Ascending aorta (tissue), 2 donors: ENCODE measurements at places on chromosomes 16 and 17. TPM values are rescaled to one million over a fixed set of nuclear protein-coding genes. Genes with fewer than 3 reads are reported as not detected.

DNA sequence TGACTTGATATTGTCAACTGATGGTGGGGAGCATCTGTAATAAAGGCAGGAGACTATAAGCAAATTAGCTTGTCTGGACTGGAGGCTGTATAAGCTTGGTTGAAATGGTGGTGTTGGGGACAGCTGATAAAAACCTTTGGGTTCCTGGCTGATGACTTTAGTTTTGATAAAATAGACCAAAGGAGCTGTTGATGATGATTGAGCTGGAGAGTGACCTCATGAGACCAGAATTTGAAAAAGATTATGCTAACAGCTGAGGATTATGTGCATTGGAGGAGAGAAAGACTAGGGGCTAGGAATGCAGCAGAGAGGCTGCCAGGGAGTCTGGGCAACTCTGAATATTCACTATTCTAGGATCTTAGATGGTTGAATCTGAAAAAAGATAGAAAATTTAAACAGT, 8.7 kb upstream of the CDC27 start:
- no peaks in the 10 kb centered on the region for H3K4me1 ChIP-seq
- H3K27me3 ChIP-seq = no peaks in the 10 kb centered on the region
- H3K4me3 ChIP-seq = no peak overlapping the region
- no peak overlapping the region for H3K27ac ChIP-seq
- H3K36me3 ChIP-seq = no peaks in the 10 kb centered on the region

DNA sequence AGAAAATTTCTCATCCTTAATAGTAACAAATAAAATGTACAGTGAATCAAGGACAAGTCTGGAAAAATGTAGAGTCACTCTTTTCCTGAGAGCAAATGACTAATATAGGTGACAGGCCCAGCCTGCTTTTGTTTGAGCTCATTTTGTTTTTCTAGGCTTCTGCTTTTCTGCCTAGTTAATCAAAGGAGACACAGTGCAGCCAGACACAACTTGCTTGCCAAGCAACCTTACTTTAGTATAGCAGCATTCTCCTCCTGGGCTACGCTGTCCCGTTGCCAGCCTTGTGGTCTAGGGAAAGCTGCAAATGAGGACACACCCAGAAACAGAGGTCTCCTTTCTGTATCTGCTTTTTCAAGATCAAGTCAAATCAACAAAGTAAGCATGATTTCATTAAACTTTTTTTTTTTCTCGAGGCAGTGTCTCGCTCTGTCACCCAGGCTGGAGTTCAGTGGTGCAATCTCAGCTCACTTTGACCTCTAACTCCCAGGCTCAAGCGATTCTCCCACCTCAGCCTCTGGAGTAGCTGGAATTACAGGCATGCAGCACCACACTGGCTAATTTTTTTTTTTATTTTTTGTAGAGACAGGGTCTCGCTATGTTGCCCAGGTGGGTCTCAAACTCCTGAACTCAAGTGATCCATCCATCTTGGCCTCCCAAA, 17.2 kb downstream of the GINS3 start:
- H3K36me3 ChIP-seq = no peaks in the 10 kb centered on the region
- no peak overlapping the region for H3K27ac ChIP-seq
- H3K4me3 ChIP-seq = no peak overlapping the region
- no peak for DNase-seq
- no peaks in the 10 kb centered on the region for H3K4me1 ChIP-seq

DNA sequence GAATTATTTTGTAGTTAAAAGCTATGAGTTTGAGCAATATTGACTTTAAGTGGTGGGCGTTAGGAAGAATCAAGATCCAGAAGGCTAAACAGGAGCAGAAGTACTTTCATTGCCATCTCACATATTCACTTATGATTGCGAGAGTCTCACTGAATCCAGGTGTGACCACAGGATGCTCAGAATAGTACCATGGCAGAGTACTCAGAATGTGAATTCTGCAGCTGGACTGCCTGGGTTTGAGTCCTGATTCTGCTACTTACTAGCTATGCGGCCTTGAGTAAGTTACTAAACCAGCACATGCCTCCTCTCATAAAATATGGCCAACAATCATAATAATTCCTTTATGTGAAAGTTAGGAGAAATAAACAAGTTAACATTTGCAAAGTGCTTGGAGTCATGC, 109.5 kb downstream of the CA10 start:
- H3K36me3 ChIP-seq = no peaks in the 10 kb centered on the region
- no peak for DNase-seq
- H3K4me3 ChIP-seq = no peak overlapping the region
- H3K27ac ChIP-seq = no peak overlapping the region

- no peak overlapping the region for H3K27ac ChIP-seq
- no peak overlapping the region for H3K4me3 ChIP-seq
- peaks cover 22% of the 10 kb centered on the region for H3K4me1 ChIP-seq
- no peaks in the 10 kb centered on the region for H3K36me3 ChIP-seq
Measured at GRCh38 chr17:7292194-7292593, 2.2 kb downstream of the YBX2 start.

GRCh38 chr17:41680426-41681040, 8.2 kb upstream of the EIF1 start:
- no peak for DNase-seq
- H3K27ac ChIP-seq = no peak overlapping the region
- no peaks in the 10 kb centered on the region for H3K4me1 ChIP-seq
- H3K27me3 ChIP-seq = no peaks in the 10 kb centered on the region

DNA sequence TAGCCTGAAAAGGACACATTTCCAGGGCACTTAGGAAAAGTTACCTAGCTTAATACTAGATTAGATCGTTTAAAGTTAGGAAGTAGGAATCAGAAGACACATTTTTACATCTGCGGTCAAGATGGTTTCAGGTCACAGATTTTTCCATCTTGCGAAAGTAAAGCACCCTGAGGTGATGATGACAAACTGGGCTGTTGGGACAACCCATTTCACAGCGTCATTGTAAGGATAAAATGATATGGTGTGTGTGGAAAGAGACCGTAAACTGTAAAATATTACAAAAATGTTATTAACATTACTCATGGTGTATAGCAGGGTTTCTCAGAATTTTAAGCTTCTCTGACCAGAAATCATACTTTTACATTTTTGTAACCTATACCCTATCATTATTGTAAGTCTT, 10.1 kb upstream of the MAP2K6 start:
- no peaks in the 10 kb centered on the region for H3K36me3 ChIP-seq
- DNase-seq = no peak
- no peak overlapping the region for H3K27ac ChIP-seq

GRCh38 chr16:10576390-10577304, 3.8 kb downstream of the EMP2 start:
- peak overlapping the region; percentile 87 for H3K27ac ChIP-seq
- no peaks in the 10 kb centered on the region for H3K36me3 ChIP-seq
- peak overlapping the region; percentile 90 for H3K4me3 ChIP-seq
- DNase-seq = no peak

DNA sequence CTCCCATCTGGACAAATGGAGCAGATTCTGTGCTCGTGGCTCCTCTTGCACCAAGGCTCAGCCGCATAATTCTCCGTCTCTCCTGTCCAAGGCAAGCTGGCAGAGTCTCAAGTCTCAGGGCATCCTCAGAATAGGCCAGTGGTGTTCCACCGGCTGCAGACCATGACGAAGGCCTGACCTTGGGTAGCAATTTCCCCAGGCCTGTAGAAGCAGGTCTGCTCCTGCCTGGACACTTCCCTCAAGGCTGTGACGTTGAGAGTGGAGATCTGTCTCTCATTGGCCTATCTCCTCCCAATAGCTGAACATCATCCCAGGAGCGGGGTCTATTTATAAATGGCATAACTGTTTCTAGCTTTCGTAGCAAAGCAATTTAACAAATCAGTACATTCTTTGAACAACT, 33.3 kb upstream of the SRSF1 start:
- no peak overlapping the region for H3K27ac ChIP-seq
- no peak overlapping the region for H3K4me3 ChIP-seq
- no peaks in the 10 kb centered on the region for H3K4me1 ChIP-seq
- H3K27me3 ChIP-seq = no peaks in the 10 kb centered on the region

DNA sequence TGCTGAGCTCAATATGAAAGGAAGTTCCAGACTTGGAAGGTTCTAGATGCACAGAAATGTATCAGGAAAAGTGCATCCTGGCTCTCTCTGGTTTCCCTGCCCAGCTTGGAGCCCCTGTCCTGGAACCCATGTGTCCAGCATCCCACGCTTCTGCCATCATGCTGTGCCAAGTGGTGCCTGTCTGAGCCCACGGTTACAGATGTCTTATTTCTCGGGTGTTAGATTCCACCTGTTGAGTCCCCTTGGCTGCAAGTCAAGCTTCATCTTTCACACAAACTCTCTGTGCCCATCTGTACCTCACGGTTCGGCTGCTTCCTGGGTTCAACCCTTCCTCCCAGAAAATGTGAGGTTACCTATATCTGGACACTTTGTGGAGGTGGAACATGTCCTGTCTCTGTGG, 22.5 kb downstream of the OR1D5 start:
- no peak overlapping the region for H3K4me3 ChIP-seq
- no peaks in the 10 kb centered on the region for H3K36me3 ChIP-seq
- H3K4me1 ChIP-seq = no peaks in the 10 kb centered on the region
- no peak overlapping the region for H3K27ac ChIP-seq
- no peak for DNase-seq

GRCh38 chr17:3529817-3530741, 27.5 kb downstream of the TRPV3 start:
- H3K36me3 ChIP-seq = no peaks in the 10 kb centered on the region
- H3K27ac ChIP-seq = no peak overlapping the region
- no peak overlapping the region for H3K4me3 ChIP-seq
- H3K4me1 ChIP-seq = no peaks in the 10 kb centered on the region

DNA sequence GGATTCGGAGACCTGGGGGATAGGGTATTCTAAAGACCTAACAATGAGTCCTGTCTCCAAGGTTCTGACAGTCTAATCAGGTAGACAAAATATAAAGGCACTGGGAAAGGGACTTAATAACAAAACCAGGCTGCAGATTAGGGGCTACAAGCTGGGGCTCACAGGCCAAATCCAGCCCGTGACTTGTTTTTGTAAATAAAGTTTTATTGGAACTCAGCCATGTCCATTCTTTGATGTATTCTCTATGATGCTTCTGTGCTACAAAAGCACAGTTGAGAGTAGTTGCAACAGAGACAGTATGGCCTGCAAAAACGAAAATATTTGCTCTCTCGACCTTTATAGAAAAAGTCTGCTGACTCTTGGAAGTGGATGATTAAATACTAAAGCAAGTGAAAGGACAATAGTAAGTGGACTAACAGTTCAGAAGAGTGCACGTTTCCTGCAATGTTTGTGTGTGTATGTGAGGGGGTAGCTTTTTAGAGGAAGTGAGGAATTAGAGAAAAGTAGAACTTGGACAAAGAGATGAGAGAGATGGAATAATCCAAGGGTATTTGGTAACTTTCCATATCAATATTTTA, 115.4 kb upstream of the ZFHX3 start:
- H3K4me3 ChIP-seq = no peak overlapping the region
- no peaks in the 10 kb centered on the region for H3K27me3 ChIP-seq
- peaks cover 5% of the 10 kb centered on the region for H3K4me1 ChIP-seq
- DNase-seq = no peak
- no peaks in the 10 kb centered on the region for H3K36me3 ChIP-seq
- no peak overlapping the region for H3K27ac ChIP-seq

DNA sequence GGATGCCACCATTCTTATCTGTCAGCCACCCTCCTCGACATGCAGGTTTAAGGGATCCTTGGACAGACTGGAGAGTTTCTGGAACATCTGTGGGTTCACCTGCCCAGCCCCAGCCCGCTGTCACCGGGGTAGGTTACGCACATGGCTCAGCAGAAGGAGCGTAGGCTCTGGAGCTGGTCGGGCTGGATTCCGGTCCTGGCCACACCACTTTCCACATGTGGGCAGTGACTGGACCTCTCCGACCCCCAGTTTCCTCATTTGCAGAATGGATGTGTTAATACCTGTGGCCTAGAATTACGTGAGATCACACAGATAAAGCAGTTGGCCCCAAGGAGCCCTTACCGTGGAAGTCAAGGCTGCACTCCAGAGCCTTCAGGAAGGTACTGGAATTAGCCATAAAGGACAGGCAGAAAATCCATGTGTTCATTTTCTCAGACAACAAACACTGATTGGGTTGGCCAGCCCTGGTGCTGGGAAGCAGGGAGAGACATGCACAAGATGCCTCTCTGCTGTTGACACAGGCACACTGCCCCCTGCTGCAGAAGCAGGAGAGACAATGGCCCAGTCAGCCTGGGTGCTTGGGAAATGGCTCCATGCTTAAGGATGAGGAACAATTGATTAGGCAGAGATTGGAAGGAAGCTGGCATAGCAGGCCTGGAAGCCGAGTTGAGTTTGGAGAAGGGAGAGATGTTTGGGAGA, 58.8 kb downstream of the SF3B3 start:
- no peaks in the 10 kb centered on the region for H3K36me3 ChIP-seq
- no peaks in the 10 kb centered on the region for H3K27me3 ChIP-seq
- H3K4me3 ChIP-seq = no peak overlapping the region
- DNase-seq = no peak

DNA sequence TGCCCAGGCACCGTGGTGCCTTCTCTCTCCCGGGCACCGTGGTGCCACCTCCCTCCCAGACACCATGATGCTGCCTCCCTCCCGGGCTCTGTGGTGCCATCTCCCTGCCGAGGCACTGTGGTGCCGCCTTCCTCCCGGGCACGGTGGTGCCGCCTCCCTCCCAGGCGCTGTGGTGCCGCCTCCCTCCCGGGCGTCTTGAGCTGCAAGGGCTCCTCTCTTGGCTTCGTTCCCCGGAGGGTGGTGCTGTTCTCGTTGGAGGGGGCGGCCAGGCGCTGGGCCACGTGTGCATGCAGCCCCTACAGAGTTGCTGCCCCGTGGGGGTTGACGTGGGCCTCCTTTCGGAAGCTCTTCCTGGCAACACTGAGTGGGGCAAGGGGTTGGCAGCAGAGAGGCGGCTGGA, 8.2 kb downstream of the CENPX start:
- DNase-seq = no peak
- H3K27me3 ChIP-seq = no peaks in the 10 kb centered on the region

ZNF747 gene
- 19.6 TPM for total RNA-seq

TMEM235 gene
- total RNA-seq = not detected

TBC1D3 gene
- total RNA-seq = not detected

SDR42E2 gene
- total RNA-seq = not detected

CTRB1 gene
- total RNA-seq = not detected

KRT20 gene
- total RNA-seq = not detected
